Fibroblast of villous mesenchyme (primary cell): ENCODE measurements at places on chromosomes 2 and 18.
A peak's percentile ranks its signal among the peaks of the same experiment; 100 is the strongest.

DNA sequence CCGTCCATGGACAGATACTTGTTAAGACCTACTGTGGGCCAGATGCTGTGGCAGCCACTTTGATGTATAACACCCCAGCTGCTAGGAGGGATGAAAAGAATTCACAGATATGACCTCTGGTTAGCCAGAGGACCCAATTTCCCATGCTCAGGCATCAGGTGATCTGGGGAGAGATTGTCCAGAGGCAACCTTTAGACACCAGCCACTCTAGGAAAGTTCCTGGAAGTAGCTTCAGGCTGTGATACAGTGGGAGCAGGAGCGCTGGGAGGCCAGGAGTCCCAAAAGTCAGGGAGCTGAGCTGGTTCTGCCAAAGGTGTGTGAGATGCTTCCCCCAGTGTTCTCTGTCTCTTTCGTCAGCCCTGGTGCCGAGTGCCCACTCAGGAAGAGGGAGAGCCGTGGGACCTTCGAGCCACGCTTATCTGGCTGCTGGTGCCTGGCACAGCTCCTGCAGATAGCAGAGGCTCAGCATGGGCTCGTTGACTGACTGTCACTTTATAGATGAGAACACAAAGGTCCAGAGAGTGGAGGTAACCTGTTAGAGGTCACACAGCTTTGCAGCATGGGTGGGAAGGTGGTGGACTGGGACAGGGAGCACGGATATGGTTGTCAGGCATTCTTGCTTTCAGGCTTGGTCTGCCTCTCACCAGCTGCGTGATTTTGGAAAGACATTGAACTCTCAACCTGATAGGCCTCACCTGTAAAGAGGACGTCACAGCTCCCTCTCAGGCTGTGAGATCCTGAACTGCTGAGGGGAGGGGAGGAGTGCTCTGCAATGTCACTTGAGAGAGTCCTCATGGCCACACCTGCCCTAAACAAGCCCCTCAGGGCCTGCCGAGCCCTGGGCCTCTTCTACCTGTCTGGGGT lies 7.8 kb upstream of the RALB start:
- no peak for DNase-seq

DNA sequence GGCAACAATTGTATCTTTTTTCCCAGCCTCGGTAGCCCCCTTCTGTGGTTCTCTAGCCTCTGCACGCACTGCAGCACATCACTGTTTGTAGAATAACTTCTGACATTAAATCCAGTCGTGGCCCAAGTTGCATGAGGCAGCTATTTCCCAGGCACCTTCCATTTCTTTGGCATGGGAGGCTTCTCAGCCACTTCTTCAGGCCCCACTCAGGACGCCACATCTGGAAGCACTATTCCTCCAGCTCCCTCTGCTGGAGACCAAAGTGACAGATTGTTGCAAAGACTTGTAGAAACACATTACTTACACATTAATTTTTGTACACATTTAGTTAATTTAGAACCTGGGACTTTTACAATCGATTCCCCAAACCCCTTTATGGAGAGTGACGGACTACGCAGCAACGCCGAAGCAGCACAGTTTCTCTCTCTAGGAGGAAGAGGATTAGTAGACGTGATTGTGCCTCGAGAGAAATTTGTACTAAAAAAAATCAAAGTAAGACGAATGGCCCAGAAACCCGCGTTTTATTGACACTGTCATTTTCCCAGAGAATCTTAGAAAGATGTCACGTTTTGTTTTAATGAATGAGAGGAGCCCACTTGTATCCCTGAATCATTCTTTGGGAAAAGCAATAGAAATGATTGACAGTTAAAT lies 57.8 kb upstream of the RGPD5 start:
- DNase-seq: peak; percentile 66

DNA sequence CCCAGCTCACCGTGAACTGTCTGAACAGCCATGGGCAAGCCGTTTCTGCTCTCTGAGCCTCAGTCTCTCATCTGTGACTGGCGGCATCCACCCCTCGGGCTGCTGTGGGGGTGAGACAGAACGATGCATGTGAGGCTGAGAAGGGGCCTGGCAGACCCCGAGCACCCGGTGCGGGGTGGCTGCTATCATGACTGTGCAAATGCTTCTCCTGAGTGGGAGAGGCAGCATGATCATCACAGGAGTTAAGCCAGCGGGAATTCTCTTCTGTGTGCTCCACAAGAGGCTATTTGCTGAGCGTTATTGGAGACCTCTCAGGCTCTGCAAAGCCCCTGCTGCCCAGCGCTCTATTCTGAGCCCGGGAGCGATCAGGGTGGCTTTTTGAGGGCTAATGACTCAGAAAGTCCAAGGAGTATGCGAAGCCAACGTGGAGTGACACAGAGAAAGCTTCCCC lies 45.8 kb upstream of the ID2 start:
- DNase-seq: peak; percentile 3

GRCh38 chr18:80103231-80103630 lies 5.8 kb upstream of the ADNP2 start:
- DNase-seq: peak; percentile 70

DNA sequence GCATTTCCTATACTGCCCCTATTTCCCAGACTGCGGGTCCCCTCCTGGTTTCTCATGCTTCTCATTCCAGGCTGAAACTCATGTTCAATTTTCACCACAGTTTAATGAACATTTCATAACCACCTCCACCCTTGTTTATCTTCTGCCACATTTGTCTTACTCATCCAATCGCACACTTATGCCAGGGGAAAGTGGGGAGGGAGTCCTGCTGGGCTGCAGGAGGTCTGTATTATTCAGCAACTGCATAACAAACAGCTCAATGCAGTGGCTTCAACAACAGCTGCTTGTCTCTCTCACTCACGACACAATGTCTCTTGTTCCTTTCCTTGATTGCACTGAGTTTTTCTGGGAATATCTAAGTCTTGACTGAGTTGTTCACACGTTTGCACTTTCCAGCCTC lies 106.0 kb downstream of the ZNF519 start:
- DNase-seq: no peak

GRCh38 chr2:71668326-71669057 lies 215.1 kb downstream of the DYSF start:
- no peak for DNase-seq

- no peak for DNase-seq
These were observed 205.4 kb upstream of the CDH2 start for GRCh38 chr18:28382215-28382879.

GRCh38 chr2:46014911-46015654 lies 282.1 kb upstream of the EPAS1 start:
- peak; percentile 48 for DNase-seq

DNA sequence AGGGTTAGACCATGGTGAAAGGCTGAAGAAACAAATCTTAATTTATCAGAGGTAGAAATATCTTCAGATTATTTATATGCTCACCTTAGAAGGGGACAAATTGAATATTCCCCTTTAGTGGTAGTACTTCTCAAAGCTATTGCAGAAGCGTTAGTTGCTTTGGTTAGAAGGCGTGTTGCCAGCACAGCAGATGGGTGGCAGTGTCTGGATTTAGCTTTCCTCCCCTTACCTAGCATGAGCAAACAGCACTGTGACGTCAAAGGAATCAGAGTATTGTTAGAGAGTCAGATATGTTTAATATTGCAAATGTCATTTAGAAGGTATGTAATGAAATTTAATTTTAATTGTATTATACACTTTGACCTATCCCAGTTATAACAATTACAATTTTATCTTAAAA lies 27.2 kb upstream of the GALR1 start:
- no peak for DNase-seq

- no peak for DNase-seq
These were observed 109.0 kb upstream of the CBLN2 start for GRCh38 chr18:72652990-72653593.

- DNase-seq: no peak
These were observed 1.3 kb upstream of the OTOS start for GRCh38 chr2:240141736-240142135.

DNA sequence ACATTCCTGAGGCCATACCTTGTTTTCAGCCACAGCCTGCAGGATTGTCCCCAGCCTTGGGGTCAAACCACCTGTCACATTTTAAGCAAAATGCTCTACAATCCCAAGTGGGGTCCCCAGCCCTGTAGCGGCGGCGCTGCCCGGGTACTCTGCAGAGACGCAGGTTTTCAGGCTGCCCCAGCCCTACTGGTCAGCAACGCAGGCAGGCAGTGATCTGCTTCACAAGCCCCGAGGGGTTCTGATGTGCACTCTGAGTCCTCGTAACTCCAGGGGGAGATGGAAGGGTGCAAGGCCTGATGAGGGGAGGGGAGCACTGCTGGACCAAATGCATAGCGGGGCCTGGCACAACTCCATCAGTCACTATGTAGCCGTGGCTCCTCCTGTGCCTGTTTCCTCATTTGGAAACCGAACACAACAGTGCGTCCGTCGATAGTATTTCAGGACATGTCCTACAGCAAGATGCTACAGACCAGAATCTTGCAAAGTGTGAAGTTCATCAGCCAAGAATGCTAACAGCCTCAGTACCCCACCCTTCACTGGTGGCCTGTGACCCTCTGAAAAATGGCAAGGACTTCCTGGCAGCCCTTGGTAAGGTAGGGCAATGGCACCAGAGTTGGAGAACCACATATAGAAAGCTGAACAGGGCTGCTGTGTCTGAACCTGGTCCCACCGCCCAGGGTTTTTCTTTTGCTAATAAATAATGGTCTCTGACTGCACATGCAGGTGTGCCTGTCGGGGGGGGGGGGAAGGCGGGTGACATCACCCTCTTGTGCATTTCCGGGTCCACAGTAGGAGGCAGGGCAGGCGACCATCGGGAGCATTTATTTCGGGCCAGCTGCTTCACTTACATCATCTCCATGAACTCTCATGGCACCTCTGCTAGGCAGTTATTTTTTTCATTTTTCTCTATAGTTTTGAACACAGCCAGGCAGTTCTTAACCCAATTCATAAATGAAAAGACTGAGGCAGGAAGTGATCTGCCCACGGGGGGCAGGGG lies 50.6 kb upstream of the TFCP2L1 start:
- DNase-seq: no peak

DNA sequence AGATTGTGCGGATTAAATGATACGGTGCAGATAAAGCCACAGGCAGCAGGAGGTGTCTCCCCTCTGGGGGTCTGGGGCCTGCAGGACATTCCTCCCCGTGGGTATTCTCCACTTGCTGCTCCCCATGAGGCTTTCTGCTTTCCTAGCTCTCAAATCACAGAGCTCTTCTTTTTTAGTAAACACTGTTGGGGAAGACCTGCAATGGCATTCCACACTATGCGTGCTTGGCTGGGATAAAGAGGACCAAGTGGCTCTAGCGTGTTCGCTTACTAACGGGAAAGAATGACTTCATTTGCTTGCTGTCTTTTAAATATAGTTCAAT lies 146.5 kb downstream of the DDX1 start:
- DNase-seq: no peak

DNA sequence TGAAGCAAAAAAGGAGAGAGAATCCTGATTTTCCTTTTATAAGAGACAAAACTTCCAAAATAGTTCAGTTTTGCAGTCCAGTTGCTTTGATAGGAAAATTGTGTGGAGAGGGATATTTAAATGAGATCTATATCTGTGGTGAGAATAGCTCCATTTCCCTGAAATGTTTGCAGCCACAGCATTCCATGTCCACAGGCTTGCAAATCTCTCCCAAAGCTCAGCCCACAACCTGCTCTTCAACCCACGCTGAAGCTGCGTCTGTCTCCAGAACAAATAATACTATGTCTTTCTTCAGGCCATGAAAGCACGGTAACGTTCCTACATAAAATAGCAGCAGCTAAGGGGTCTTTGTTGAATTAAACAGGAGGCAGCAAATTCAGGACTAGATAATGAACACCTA lies 31.8 kb downstream of the TMEM17 start:
- no peak for DNase-seq

- DNase-seq: peak; percentile 69
These were observed 180.1 kb downstream of the CDH2 start for GRCh38 chr18:27996801-27997272.

DNA sequence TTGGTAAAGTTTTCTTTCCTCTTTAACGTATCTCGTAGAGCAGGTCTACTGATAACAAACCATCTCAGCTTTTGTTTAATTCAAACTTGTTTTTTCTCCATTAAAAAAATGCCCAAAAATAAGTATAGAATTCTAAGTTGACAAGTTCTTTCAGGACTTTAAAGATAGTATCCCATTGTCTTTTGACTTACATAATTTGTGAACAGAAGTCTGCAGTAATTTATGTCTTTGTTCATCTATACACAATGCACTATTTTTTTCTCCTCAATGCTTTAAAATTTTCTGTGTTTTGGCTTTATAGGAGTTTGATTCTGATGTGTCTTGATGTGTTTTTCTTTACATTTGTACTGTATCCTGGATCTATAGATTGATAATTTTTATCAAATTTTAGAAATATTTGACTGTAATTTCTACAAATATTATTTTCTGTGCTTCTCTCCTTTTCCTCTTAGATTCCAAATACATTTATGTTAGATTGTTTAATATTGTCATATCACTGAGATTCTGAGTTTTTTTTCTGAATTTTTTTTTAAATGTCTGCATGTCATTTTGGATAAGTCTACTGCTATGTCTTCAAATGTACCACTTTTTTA lies 143.3 kb downstream of the FTCDNL1 start:
- DNase-seq: no peak

- no peak for DNase-seq
These were observed 10.5 kb downstream of the CCDC88A start for GRCh38 chr2:55408918-55409868.

GRCh38 chr2:105418522-105418921 lies 19.7 kb upstream of the FHL2 start:
- DNase-seq: no peak

DNA sequence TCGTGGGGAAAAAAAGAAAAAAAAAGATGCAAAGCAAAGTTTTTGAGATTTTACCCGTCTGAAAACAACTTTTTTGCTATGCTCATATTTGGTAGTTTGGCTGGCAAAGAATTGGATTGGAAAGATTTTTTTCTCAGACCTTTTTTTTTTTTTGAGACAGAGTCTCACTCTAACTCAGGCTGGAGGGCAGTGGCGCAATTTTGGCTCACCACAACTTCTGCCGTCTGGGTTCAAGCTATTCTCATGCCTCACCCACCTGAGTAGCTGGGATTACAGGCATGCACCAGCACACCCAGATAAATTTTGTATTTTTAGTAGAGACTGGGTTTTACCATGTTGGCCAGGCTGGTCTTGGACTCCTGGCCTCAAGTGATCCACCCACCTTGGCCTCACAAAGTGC lies 56.3 kb upstream of the TANC1 start:
- no peak for DNase-seq

- no peak for DNase-seq
These were observed 46.1 kb upstream of the TBC1D8 start for GRCh38 chr2:101197215-101197745.

GRCh38 chr2:229734410-229734809 lies 20.1 kb upstream of the DNER start:
- no peak for DNase-seq

DNA sequence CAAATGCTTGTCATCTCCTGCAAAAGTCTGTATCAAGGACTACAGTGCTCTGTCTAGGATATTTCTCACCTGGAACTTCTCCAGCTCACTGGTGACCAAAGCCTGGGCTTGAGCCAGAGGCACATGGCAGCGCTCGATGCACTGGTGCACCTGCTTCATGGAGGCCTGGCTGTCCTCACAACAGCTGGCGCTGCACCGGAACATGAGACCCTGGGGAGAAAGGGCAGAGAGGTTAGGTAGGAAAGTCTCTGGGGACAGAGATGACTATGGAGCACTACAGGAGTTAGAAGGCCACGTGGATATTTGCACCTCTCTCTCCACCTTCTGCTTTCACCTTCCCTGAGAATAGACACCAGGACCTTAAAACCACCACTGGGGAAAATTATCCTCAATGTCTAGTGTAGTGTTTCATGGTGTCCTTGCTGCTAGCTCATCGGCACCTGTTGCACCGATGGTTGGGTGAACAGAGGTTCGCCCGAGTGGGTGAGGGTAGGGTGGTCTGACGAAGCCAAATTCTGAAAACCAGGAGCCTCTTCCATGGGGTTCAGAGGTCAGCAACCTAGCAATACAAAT lies 1.0 kb downstream of the FAM136A start:
- DNase-seq: no peak

- peak; percentile 8 for DNase-seq
These were observed 53.8 kb downstream of the LRPPRC start for GRCh38 chr2:43941966-43942365.
